ENCODE measurements at places on chromosomes 12 and 14. TPM values are rescaled to one million over a fixed set of nuclear protein-coding genes. Genes with fewer than 3 reads are reported as not detected.

DNA sequence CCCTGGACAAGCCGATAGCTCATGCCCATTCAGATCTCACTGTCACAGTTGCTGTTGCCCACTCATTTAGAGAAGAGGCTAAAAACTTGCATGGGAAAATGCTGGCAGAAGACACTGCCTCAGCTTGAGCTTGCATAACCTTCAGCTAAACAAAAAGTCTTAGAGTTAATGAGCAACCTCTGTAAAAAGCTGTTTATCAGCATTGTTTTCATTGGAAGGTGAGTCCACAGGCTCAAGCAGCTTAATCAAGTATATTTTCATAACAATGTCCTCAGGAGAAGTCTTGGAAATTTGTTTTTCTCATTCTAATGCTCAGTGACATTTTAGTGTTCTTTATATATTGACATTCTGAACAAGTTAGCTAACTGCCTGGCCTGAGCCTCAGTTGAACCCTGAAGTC is 872.9 kb downstream of the TMTC2 start:
- no peak overlapping the region for H3K27ac ChIP-seq
- no peaks in the 10 kb centered on the region for H3K36me3 ChIP-seq
- peak; percentile 12 for DNase-seq
- no peak overlapping the region for H3K4me3 ChIP-seq

DNA sequence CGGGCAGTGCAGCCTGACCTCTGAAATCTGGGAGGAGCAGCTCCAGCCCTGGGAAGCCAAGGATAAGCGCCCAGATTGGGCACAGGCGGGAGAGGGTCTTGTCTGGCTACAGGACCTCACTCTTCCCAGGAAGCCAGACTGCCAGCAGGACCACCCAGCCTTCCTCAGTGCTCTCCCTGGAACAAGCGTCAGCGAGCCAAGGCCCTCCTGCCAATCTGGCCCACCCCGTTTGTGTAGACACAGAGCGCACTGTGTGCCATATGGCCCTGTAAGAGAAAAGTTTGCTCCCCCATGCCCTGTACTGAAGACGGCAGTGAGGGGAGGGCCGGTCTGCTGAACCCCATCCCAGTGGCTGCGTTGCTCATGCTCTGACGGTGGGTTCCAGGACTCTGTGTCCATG is 1.2 kb upstream of the C14orf180 start:
- H3K27me3 ChIP-seq: peaks cover 5% of the 10 kb centered on the region
- no peaks in the 10 kb centered on the region for H3K36me3 ChIP-seq
- H3K4me1 ChIP-seq: peaks cover 91% of the 10 kb centered on the region

DNA sequence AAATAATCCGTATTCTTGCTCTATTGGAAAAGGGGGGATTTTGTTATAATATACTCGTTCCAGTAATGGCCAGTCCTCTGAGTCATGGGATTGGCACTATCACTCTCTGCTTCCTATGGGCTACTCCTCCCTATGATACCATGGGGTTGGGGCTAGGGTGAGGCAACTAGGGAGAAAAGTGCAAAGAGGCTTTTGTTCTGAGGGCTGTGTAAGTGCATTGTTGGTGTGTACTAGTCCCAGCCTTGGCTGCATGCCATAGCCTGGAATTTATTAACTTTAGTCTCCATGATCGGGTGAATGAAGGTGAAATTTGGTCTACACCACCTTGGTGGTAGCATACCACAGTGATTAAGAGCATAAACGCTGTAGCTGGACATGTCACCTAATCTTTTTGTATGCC is 247.6 kb downstream of the RPAP3 start:
- H3K36me3 ChIP-seq: no peaks in the 10 kb centered on the region
- no peaks in the 10 kb centered on the region for H3K4me1 ChIP-seq
- no peak overlapping the region for H3K4me3 ChIP-seq
- H3K27me3 ChIP-seq: no peaks in the 10 kb centered on the region

DNA sequence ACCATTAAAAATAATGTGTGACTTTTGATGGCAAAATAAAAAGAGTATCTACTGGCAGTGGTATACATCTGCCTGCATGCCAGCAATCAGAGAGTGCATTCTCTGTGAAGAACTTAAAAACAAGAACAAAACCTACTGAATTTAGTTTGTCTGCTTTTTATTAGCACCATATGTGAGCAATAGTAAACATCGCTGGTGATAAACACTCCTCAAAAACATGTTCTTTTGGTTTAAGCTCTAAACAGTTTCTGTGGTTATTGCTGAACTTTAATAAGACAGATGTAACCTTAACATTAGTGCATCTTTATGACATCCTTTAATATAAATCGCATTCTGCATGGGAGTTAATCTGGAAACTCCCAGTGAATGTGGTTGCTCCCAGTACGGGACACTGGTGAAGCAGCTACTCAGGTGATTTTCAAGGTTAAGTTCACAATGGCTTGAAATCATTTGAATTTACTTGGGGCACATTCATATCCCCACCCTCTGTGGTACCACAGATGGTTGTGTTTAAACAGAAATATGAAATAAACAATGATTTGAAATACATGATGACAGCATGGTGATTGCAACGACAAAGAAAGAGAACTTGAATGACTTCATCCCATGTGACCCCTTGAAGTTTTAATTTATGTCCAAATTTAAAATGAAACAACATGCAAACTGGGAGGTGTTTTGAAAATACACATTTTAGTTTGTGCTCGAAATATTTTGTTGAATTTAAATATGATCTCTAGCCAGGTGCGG is 285.9 kb downstream of the FOXN3 start:
- no peaks in the 10 kb centered on the region for H3K27me3 ChIP-seq
- H3K4me1 ChIP-seq: no peaks in the 10 kb centered on the region
- H3K4me3 ChIP-seq: no peak overlapping the region
- H3K36me3 ChIP-seq: no peaks in the 10 kb centered on the region
- H3K27ac ChIP-seq: no peak overlapping the region
- DNase-seq: no peak

DNA sequence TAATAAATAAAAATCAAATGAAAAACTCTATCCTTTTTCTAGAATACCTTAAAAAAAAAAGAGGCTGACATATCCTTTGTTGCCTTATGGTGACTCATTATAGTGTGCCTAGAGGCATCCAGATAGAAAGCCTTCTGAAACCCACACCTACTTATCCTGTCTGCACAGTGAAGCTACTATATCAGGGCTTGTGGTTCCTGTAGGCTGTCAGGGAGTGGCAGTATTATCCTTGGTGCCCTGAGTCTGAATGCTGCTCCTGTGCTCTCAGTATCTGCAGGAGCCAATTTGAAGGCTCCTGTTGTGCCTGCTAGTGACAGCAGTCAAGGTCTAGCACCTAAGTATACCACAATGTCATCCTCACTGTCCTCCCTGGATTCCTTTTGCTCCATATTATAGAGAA is 168.4 kb upstream of the AVPR1A start:
- H3K27me3 ChIP-seq: no peaks in the 10 kb centered on the region
- H3K4me1 ChIP-seq: no peaks in the 10 kb centered on the region
- no peak overlapping the region for H3K4me3 ChIP-seq
- H3K27ac ChIP-seq: no peak overlapping the region
- no peaks in the 10 kb centered on the region for H3K36me3 ChIP-seq

DNA sequence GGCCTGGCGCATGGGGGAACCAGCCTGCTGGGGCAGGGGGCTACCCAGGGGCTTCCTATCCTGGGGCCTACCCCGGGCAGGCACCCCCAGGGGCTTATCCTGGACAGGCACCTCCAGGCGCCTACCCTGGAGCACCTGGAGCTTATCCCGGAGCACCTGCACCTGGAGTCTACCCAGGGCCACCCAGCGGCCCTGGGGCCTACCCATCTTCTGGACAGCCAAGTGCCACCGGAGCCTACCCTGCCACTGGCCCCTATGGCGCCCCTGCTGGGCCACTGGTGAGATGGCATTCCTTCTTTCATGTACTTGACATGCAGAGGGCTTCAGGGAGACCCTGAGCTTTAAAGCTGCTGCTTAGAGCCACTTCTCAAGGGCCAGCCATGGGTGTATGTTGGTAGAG is 9.0 kb downstream of the LGALS3 start:
- peak overlapping the region; percentile 78 for H3K27ac ChIP-seq
- H3K36me3 ChIP-seq: peaks cover 28% of the 10 kb centered on the region
- no peaks in the 10 kb centered on the region for H3K27me3 ChIP-seq
- no peak for DNase-seq
- H3K4me1 ChIP-seq: peaks cover 14% of the 10 kb centered on the region
- no peak overlapping the region for H3K4me3 ChIP-seq

DNA sequence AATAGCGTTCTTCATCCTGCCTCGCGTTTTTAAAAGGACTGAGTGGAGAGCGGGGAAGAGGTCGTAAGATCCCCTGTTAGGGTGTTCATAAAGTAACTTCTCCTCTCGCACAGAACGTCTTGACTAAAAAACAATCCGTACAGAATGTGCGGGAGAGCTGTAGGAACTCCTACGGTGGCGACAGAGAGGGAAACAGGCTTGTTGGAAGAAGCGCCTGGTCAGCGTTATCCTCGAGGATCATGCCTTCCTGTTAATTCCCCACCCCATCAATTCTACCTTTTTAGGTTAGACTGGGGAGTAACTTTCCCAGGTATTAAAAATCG is 399 bp upstream of the WASHC4 start:
- no peak for DNase-seq
- H3K4me1 ChIP-seq: peaks cover 20% of the 10 kb centered on the region
- H3K36me3 ChIP-seq: no peaks in the 10 kb centered on the region
- H3K27ac ChIP-seq: peak overlapping the region; percentile 98

GRCh38 chr12:124940143-124940392 is 25.6 kb upstream of the UBC start:
- H3K4me3 ChIP-seq: no peak overlapping the region
- no peaks in the 10 kb centered on the region for H3K27me3 ChIP-seq
- peak overlapping the region; percentile 89 for H3K27ac ChIP-seq

Gene WNT5B
- 3.6 TPM for polyA plus RNA-seq
